Caki2 (cell line): ENCODE measurements at places on chromosomes 16 and 17.

GRCh38 chr17:57485916-57486881 lies 229.9 kb downstream of the MSI2 start:
- no peak for DNase-seq

DNA sequence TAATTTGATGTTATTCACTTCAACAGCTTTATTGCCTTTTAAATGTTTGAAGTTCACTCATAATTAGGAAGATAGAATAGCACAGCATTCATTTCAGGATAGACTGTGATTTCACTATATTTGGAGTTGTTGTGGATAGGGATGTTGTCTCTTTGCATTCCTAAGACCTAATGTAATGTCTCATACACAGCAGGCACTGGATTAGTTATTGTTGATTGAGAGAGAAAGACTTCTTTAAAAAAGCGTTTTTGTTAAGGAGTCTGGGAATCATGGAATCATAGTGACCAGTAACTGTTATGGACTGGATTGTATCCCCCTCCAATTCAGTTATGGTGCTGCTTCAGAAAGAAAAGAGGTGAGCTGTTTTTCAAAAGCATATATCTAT lies 122.0 kb downstream of the USP22 start:
- DNase-seq: peak; percentile 44

DNA sequence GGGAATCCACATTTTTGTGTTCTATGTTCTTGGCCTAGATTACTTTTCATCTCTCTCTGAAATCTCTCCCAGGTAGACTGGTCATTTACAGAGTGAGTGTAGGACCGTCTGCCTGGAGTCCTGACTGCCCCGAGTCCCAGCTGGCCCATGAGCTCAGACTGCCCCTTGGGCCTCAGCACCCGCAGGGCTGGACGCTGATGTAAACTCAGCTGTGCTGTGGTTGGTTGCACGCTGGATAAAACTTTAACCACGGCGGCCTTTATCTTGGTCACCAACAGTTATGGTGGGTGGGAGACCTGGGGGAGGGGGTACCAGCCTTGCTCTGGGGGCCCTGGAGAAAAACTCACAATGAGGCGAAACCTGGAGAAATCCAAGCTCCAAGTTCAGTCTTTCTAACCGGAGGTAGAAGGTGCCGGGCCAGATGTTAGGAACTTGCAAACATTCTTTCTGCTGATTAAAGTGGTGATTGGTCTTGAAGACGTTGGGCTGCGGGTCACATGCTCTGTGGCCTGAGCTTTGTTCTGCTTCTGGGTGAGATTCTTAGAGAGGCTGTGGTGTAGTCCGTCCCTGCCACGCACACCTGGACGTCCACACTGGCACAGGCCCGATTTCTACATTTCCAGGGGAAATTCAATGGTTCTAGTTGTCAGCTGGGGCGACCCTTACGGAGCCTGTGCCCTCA lies 6.9 kb downstream of the METRNL start:
- DNase-seq: no peak

- DNase-seq: no peak
These were observed 39.8 kb upstream of the XYLT1 start for GRCh38 chr16:17510567-17510966.

DNA sequence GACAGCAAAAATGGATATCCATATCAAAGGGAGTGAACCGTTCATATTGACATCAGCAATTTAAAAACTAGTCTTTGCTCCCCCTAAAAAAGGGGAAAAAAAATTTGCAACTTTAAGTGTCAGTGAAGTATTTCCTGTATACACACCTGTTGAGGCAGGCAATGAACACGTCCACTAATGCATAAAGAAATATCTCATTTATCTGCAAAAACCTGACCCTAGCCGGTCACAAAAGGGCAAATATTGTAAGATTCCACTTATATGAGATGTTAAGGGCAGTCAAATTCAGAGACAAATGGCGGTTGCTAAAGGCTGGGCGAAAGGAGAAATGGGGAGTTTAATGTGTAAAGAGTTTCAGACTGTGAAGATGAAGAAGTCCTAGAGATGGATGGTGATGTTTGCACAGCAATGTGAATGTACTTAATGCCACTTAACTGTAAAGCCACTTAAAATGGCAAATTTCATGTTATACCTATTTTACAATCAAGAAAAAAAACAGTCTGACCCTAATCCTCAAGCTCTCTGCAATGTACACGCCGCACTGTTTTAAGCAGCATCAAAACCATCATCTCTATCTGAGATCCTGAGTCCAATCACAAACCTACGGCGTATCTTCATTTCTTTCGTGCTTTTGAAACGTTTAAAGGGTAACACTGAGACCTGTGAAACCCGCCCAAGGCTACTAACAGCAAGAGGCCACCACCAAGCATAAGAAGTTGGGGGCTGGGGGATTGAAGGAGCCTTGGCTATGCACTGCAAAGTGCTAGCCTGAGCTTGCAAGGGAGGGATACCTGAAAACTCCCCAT lies 1.1 kb downstream of the PARN start:
- no peak for DNase-seq

GRCh38 chr17:45276031-45276430 lies 14.1 kb upstream of the SPATA32 start:
- DNase-seq: no peak

- no peak for DNase-seq
These were observed 82.9 kb downstream of the SDR42E1 start for GRCh38 chr16:81928271-81928918.

DNA sequence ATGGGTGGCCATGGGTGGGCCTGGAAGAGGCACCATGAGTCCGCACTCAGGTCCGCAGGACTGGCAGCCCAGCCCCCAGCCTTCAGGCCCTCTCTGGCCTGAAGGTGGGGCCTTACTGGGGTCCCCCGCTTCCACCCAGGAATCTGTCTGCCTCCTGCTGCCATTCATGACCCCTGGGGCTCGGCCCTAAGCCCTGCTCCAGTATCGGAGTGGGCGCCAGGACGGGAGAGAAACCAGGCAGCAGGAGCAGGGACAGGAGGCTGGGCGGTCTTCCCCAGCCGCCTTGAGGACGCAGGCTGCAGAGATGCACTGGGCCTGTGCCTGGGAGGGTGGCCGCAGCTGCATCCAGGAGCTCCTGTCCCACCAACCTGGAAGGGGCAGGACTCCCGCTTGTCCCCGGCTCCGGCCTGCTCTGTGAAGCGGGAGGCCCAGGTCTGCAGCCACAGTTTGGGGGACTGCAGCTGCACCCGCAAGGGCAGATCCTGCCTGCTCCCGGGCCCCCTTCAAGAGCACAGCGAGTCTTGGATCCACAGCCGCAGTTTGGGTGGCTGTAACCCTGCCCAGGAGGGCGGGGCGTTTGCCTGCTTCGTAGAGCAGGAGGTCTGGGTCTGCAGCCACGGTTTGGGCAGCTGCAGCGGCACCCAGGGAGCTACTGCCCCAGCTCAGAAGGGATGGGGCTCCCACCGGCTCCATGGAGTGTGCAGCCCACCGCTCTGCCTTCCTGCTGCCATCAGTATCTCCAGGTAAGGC lies 81.8 kb upstream of the DNAJA2 start:
- DNase-seq: no peak

DNA sequence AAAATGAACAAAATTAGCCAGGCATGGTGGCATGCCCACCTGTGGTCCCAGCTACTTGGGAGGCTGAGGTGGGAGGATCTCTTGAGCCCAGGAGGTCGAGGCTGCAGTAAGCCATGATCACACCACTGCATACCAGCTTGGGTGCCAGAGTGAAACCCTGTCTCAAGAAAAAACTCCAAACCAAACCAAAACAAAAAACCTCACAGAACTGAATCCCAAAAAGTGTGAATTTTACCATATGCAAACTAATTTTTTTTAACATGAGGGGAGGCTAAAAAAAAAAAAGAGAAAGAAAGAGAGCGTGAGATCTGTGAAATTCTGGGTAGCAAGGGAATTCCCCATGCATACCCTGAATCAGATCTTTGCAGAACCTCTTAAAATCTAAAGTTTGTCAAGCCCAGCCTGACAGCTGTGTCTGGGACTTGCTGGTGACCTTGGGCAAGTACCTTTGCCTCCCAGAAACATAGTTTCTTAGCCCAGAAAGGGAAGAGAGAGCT lies 17.1 kb upstream of the CDH1 start:
- DNase-seq: no peak

GRCh38 chr17:17120701-17121100 lies 78.4 kb downstream of the MPRIP start:
- no peak for DNase-seq

- peak; percentile 76 for DNase-seq
These were observed 1.2 kb upstream of the FOXF1 start for GRCh38 chr16:86508947-86509758.

DNA sequence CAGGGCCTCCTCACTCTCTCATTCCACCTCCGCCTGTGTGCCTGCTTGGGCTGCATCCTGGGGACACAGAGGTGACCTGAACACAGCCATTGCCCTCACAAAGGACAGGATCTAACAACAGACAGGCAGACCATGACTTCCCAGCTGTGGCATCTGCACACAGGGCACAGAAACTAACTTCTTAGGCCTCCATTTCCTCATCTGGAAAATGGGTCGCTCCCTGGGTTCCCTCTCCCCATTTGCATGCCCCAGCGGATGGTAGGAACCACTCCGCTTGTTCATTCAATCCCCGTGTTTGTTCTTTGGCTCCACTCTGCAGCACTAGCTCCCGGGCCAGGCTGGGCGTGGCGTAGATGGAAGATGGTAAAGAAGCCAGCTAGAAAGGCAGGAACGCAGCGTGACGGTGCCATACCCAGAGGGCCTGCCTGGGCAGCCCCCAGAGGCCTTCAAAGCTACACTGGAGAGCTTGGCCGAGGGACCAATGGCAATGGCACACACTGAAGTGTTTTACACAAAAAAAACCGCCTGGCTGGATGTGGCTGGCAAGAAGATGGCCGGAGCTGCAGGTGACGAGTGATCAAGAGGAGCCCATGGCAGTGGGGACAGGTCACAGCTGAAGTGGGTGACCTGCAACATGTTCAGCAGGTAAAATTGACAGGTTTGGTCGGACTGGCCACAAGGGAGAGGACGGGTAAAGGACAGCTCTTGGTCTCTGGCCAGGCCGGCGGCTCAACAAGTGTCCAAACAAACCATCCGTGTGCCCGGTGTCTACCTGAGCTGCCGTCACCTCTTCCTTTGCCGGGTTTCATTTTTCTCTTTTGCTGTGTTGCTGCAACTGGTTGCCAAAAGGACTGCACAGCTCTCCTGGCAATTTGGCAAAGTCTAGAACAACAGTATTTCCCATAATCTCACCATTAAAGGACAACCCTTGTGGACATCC lies 66.9 kb downstream of the SOCS1 start:
- DNase-seq: no peak

DNA sequence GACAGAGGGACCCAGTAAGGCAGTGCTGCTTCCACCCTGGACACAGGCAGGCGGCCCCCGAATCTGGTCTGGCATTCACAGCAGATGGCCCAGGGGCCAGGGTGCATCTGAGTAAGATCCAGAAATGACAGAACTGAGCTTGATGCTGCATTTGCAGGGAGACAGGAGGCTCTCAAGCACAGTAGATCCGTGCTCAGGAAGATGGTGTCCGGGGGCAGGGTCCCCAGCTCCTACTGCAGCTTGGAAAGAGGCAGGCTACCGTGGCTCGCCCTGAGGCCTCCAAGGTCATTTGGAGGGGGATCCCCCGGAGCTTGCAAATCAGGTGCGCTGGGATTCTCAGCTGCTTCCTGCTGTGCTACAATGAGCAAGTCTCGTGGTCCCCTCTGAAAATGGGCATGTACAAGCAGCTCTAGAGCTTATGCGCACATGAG lies 2.2 kb downstream of the C16orf95 start:
- no peak for DNase-seq

DNA sequence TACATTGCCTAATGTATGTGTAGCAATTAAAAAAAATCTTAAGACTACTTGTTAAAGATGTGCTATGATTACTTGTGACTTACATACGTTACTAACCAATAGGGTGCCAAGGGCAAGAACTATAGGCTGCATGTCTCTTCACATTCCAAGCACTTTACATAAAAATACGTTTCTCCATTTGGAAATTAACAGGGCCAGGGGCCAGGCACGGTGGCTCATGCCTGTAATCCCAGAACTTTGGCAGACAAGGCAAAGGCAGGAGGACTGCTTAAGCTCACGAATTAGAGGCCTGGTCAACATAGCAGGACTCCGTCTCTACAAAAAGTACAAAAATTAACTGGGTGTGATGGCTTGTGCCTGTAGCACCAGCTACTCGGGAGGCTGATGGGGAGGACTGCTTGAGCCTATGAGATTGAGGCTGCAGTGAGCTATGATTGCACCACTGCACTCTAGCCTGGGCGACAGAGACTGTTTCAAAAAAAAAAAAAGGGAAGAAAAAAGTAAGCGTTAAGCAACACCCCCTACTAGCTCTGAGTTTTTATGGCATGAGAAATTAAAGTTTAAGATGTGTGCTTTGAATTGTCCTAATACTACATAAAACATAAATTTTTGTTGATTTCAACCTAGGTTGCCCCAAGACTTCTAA lies 12.3 kb downstream of the PSMD12 start:
- DNase-seq: no peak

GRCh38 chr17:1460233-1460632 lies 4.2 kb upstream of the CRK start:
- peak; percentile 56 for DNase-seq

- no peak for DNase-seq
These were observed 8.8 kb downstream of the RNF213 start for GRCh38 chr17:80269405-80269807.

DNA sequence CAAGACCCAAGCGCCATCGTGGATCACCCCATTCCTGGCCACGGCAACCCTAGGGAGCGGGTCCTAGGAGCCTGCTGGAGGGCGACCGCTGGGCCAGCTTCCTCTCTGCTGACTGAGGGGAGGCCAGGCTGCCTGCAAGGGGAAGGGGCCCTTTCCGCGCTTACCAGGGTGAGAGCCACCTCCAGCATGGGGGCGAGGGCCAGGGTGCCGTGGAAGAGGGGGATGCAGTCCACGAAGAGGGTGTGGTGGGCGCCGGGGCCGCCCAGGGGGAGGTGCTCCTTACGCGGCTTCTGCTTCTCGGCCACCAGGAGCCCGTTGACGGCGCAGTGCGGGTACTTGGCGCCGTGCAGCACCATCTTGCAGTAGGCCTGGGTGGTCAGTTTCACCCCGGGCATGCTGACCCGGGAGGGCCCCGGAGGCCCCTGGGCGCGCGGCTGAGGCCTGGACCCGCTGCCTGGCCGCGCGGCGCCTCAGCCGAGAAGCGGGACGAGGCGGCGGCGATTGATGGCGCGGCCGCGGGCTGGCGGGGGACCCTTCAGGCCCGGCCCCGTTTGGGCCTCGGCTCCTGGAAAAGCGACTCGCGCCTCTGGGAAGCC lies 345 bp downstream of the EMC8 start:
- DNase-seq: no peak

- DNase-seq: no peak
These were observed 84.0 kb downstream of the MSI2 start for GRCh38 chr17:57340160-57340981.
